ENCODE measurements at places on chromosomes 1 and 21.

GRCh38 chr1:203130358-203130985 is 2.9 kb downstream of the ADORA1 start:
- DNase-seq, result no peak

DNA sequence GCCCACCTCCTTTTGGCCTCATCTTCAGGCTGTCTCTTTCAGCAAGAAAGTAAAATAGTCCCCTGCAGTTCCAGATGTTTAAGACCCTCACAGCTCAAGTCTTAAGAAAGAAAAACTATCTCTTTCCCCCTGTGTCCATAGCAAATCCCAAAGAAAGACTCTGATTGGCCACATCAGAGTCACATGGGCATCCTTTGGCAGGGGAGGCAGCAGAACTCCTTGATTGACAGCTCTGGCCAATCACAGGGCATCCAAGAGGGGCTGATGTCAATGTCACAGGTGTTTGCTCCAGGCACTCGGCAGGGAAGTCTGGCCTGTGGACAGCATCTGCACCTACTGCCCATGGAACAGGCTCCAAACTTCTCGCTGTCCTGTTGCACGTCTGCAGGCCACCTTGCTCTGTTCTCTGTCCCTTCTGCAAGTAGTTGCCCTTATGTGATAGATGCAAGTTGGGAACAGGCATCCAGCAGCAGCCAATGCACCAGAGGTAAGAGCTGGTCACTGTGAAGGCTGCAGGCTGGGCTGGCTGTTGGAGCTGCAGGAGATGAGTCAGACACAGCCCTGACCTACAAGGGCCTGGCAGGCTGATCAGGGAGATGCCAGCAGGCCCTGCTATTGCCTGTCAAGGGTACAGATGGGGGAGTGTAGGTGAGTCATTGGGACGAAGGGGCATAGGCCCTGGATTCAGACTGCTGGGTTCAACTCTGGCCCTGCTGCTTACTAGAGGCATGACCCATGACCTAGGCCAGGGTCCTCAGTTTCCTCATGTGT is 96.8 kb upstream of the TMEM51 start:
- DNase-seq, result no peak

DNA sequence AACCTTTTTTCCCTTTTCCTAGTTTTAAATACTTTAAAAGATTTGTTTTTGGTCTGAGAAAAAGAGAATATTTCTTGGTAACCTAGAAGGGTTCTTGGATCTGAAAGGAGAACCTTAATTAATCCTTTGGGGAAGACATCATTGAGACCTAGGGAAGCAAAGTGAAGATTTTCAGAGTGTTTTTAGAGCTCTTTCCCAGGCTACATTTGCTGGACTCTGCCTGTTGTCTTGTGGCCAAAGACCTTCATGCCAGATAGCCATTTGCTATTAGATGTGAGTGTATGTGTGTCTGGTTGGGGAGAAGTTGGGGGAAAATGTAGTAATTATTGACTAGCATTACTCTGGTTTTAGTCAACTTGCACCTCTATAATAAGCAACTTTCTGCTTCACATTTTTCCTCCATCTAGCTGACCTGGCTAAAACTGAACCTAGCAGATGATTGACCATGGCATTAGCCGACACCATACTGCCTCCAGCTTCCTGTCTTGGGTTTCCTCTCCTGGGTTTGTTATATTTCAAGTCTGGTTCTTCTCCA is 239.1 kb downstream of the USP25 start:
- DNase-seq, result no peak

- no peak for DNase-seq
These were observed 34.5 kb downstream of the AGPAT3 start for GRCh38 chr21:43899307-43900077.

DNA sequence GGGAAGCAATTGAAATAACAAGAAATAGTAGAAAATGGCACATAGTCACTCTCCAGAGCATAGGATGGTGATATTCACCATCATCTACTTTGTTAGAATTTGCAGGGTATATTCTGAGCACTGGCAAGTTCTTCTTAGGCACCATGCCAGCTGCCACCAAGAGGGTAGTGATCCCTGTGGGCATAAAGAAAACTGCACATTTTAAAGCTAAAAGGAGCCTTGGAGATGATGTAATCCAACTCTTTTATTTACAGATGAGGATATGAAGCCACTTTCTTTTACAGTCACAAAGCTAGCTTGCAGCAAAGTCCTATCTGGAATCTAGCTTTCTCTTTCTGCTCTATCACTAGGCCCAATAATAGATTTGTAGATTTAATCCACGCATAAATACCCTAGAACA is 69.0 kb downstream of the PTGER3 start:
- no peak for DNase-seq

- no peak for DNase-seq
These were observed 51.7 kb downstream of the PTPN14 start for GRCh38 chr1:214499732-214500131.

- DNase-seq, result no peak
These were observed 132.6 kb downstream of the NTPCR start for GRCh38 chr1:233082778-233083550.

GRCh38 chr21:46081862-46082712 is 15.8 kb upstream of the COL6A2 start:
- no peak for DNase-seq

GRCh38 chr1:2060072-2060471 is 9.9 kb downstream of the PRKCZ start:
- no peak for DNase-seq
